ENCODE measurements at places on chromosomes 5 and 9.

- peak overlapping the region; percentile 38 for H3K27ac ChIP-seq
- H3K4me3 ChIP-seq, result no peak overlapping the region
- H3K36me3 ChIP-seq, result peaks cover 15% of the 10 kb centered on the region
- peak; percentile 87 for DNase-seq
These were observed 4.3 kb downstream of the SMIM33 start for GRCh38 chr5:139474890-139475791.

DNA sequence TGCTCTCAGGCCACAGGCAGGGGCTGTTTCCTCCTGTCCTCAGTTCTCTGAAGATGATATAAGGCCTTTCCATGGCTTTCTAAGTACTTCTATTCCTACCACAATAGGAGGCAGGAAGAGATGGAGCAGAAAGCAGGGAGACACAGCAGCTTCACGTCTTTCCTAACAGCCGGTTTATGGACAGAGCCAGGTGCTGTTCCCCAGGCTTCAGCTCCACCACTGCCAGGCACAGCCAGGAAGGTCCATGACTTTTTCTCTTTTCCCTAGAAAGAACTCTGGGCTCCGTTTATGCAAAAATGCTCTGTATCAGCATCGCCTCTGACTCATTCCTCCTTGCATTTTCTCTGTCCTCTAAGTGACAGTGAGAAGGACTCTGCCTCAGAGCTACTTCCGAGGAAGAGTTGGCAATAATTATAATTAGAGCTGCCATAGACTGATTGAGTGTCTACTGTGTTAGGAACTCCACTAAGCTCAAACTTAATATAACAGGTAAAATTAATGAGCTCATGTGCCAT lies 478.5 kb downstream of the RASEF start:
- H3K27ac ChIP-seq, result no peak overlapping the region
- H3K4me3 ChIP-seq, result no peak overlapping the region
- DNase-seq, result peak; percentile 37
- H3K4me1 ChIP-seq, result peaks cover 4% of the 10 kb centered on the region

DNA sequence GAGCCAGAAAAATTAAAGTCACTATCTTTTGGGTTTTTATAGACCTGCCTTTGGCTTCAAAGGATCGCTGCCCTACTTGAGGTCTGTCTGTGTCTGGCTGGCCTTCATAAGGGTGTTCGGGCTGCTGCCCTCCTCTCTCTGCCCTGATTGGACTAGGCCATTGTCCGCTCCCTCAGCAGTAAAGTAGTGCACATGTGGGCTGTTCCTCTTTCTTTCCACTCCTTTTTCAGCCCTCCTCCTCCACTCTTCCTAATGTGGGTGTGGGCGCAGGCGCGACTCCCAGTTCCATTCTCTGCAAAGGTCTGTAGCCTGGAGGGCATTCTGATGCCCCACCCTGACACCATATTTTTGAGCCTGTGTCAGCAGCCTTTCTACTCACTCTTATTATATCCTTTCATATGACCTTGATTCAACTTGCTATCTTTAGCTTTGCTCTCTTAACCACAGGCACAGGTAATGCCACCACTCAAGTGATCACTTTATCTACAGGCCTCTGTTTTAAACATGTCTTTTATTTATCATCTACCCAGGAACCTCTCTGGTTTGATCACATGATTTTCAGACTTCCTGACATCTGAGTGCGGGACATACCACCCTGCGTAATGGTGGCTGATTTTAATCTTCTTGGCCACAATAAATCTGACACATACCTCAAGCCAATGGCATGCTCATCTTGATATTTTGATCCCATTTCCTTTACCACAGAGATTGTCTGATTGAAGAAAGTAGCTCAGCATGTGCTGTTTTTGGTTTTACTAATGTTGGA lies 144.5 kb downstream of the AOPEP start:
- no peaks in the 10 kb centered on the region for H3K27me3 ChIP-seq
- H3K4me3 ChIP-seq, result no peak overlapping the region
- DNase-seq, result no peak
- no peak overlapping the region for H3K27ac ChIP-seq
- H3K36me3 ChIP-seq, result no peaks in the 10 kb centered on the region
- H3K4me1 ChIP-seq, result peaks cover 12% of the 10 kb centered on the region

DNA sequence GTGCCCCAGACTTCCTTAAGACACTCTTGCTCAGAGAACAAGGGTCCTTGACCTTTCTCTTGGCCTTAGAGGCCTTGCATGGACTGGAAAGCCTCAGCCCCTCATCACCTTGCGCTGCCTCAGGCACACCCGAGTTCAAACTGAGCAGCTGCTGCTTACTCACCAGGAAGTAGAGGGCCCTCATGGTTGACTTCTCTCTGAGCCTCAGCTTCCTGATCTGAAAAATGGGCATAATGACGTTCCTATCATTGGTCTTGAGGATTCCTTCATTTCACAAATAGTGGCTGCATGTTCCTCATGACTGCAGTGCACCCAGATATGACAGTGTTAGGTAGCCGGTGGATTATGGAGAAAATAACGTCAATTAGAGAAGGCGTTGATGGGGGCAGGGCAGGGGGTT lies 28.6 kb downstream of the IER5L start:
- H3K27ac ChIP-seq, result no peak overlapping the region
- peaks cover 21% of the 10 kb centered on the region for H3K4me1 ChIP-seq
- DNase-seq, result no peak
- H3K27me3 ChIP-seq, result no peaks in the 10 kb centered on the region

DNA sequence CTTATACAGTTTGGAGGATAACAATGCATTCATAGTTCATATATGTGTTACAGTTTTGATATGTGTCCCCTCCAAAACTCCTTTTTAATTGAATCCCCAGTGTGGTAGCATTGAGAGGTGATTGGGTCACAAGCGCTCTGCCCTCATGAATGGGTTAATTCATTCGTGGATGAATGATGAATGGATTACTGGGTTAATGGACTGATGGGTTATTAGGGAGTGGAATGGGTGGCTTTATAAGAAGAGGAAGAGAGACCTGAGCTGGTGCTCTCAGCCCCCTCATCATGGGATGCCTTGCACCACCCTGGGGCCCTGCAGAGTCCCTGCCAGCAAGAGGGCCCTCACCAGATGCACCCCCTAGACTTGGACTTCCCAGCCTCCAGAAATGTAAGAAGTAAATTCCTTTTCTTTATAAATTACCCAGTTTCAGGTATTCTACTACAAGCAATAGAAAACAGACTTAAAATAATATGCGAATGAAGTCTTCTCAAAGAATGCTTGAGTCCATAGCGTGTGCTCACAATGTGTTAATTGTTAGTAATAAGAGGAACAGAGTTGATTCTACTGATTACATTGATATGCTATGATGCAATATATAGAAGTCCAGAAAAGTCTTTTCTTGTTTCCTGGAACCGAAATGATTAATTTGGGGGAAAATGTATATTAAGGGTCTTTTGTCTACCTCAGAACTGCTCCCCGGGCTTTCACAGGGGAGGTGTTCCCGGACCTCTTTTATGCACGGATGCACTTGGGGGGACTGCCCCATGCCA lies 190.2 kb downstream of the ERCC6L2 start:
- peaks cover 2% of the 10 kb centered on the region for H3K4me1 ChIP-seq
- H3K4me3 ChIP-seq, result no peak overlapping the region
- H3K27me3 ChIP-seq, result peaks cover 9% of the 10 kb centered on the region
- no peaks in the 10 kb centered on the region for H3K36me3 ChIP-seq
- H3K27ac ChIP-seq, result no peak overlapping the region

- no peak overlapping the region for H3K4me3 ChIP-seq
- H3K36me3 ChIP-seq, result no peaks in the 10 kb centered on the region
- H3K4me1 ChIP-seq, result peaks cover 12% of the 10 kb centered on the region
- H3K27me3 ChIP-seq, result no peaks in the 10 kb centered on the region
- H3K27ac ChIP-seq, result no peak overlapping the region
These were observed 204.2 kb downstream of the ARHGAP26 start for GRCh38 chr5:142974409-142974808.

GRCh38 chr5:141806626-141807025 lies 71.6 kb downstream of the PCDH1 start:
- no peaks in the 10 kb centered on the region for H3K36me3 ChIP-seq
- H3K4me1 ChIP-seq, result no peaks in the 10 kb centered on the region
- no peak overlapping the region for H3K27ac ChIP-seq
- H3K4me3 ChIP-seq, result no peak overlapping the region

DNA sequence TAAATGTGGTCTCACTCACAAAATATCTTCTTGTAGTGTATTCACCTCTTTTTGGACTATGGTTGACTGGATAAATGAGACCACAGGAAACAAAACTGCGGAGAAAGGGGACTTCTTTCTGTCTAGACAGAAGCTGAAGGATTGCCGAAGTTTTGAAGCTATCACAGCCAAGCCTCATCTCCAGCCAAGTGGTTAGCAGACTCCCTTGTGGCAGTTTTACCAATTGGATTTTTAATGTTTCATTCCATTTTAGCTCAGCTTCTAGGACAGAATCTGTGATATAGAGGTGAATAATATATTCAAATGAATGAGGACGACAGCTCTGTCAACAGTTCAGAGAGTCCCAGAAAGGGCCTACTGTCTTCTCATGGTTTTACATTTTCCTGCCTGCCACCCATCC lies 215.7 kb upstream of the ZNF608 start:
- H3K36me3 ChIP-seq, result no peaks in the 10 kb centered on the region
- H3K27me3 ChIP-seq, result no peaks in the 10 kb centered on the region
- DNase-seq, result no peak
- H3K4me3 ChIP-seq, result no peak overlapping the region
- H3K27ac ChIP-seq, result no peak overlapping the region

- peak; percentile 61 for DNase-seq
- peaks cover 23% of the 10 kb centered on the region for H3K4me1 ChIP-seq
- H3K36me3 ChIP-seq, result no peaks in the 10 kb centered on the region
- peak overlapping the region; percentile 99 for H3K27ac ChIP-seq
- H3K27me3 ChIP-seq, result no peaks in the 10 kb centered on the region
These were observed 57.2 kb downstream of the ITGA1 start for GRCh38 chr5:52844885-52845284.

- H3K27me3 ChIP-seq, result peaks cover 79% of the 10 kb centered on the region
- H3K27ac ChIP-seq, result no peak overlapping the region
- H3K36me3 ChIP-seq, result no peaks in the 10 kb centered on the region
- no peaks in the 10 kb centered on the region for H3K4me1 ChIP-seq
- no peak overlapping the region for H3K4me3 ChIP-seq
These were observed 626 bp downstream of the PSD2 start for GRCh38 chr5:139796061-139796806.

GRCh38 chr9:94096819-94097577 lies 12.7 kb downstream of the PTPDC1 start:
- no peak overlapping the region for H3K27ac ChIP-seq
- no peaks in the 10 kb centered on the region for H3K36me3 ChIP-seq
- no peaks in the 10 kb centered on the region for H3K27me3 ChIP-seq
- peak; percentile 33 for DNase-seq

GRCh38 chr9:70260007-70260443 lies 1.2 kb downstream of the SMC5 start:
- no peak for DNase-seq
- peak overlapping the region; percentile 89 for H3K27ac ChIP-seq
- H3K27me3 ChIP-seq, result no peaks in the 10 kb centered on the region
- peak overlapping the region; percentile 75 for H3K4me3 ChIP-seq
- H3K36me3 ChIP-seq, result peaks cover 17% of the 10 kb centered on the region

DNA sequence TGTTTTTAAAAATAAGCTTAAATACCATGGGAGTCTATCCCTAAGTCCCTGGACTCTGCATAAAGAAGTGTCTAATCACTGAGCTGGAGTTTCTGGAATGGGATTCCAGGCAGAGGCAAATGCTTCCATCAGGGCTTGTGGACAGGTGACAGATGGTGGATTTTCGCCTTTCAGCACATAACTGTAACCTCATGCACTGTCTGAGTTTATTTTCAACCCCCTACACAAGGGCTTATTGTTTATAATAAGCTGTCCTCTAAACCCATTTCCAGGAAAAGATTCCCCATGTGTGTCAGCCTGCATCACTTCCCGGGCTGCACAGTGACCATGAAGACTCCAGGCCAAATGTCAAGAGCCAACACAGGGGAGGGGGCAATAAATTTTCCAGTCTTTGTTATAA lies 264.0 kb downstream of the PIK3R1 start:
- no peak overlapping the region for H3K27ac ChIP-seq
- H3K27me3 ChIP-seq, result no peaks in the 10 kb centered on the region
- H3K36me3 ChIP-seq, result no peaks in the 10 kb centered on the region

DNA sequence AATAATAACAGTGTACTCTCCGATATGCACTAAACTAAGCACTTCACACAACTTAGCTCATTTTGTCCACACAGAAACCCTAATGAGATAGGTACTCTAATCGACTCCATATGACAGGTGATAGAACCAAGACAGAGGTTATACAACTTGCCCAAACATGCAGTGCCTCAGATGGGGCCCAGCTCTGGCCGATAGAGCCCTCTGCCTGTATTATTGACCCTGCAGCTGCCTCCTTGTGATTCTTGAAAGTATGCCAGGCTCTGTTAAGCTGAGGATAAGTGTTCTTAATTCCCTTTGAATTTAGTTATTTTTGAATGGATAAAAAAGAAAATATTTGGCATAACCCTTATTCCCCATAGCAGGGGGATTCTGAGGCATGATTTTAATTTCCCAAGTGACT lies 78.5 kb downstream of the HMHB1 start:
- no peak for DNase-seq
- peaks cover 17% of the 10 kb centered on the region for H3K4me1 ChIP-seq
- no peak overlapping the region for H3K27ac ChIP-seq
- H3K27me3 ChIP-seq, result no peaks in the 10 kb centered on the region

- H3K27me3 ChIP-seq, result peaks cover 3% of the 10 kb centered on the region
- H3K36me3 ChIP-seq, result no peaks in the 10 kb centered on the region
- DNase-seq, result peak; percentile 92
- H3K27ac ChIP-seq, result peak overlapping the region; percentile 81
- H3K4me3 ChIP-seq, result no peak overlapping the region
These were observed 101.8 kb downstream of the FGF18 start for GRCh38 chr5:171521219-171521633.

GRCh38 chr5:95591490-95591901 lies 28.4 kb upstream of the GPR150 start:
- no peak overlapping the region for H3K4me3 ChIP-seq
- H3K36me3 ChIP-seq, result no peaks in the 10 kb centered on the region
- H3K27ac ChIP-seq, result no peak overlapping the region
- DNase-seq, result peak; percentile 91
- H3K27me3 ChIP-seq, result no peaks in the 10 kb centered on the region

GRCh38 chr9:13860946-13861640 lies 452.8 kb downstream of the NFIB start:
- no peak overlapping the region for H3K27ac ChIP-seq
- no peaks in the 10 kb centered on the region for H3K4me1 ChIP-seq
- H3K36me3 ChIP-seq, result no peaks in the 10 kb centered on the region
- DNase-seq, result no peak

DNA sequence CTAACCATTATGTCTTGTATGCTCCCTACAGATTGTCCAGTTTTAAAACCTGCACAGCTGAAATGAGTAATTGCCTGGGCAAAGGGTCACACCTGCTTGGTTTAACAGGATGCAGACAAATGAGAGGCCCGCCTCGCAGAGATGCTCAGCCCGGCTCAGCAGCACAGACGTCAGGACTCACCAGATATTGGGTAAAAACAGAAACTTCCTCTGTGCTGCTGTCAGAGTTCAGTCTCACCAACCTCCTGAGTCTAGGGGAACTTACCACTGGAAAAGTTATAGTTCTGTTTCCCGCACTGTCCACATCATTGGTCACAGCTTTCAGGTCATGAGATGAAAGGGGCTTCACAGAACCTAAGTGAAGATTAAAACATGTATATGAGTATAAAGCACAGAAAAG lies 152.5 kb downstream of the ESM1 start:
- no peaks in the 10 kb centered on the region for H3K36me3 ChIP-seq
- peak overlapping the region; percentile 72 for H3K27ac ChIP-seq
- H3K27me3 ChIP-seq, result no peaks in the 10 kb centered on the region

GRCh38 chr9:77166193-77166592 lies 11.1 kb upstream of the VPS13A start:
- no peak overlapping the region for H3K4me3 ChIP-seq
- peaks cover 2% of the 10 kb centered on the region for H3K27me3 ChIP-seq
- H3K4me1 ChIP-seq, result peaks cover 4% of the 10 kb centered on the region
- no peaks in the 10 kb centered on the region for H3K36me3 ChIP-seq
- no peak for DNase-seq
- no peak overlapping the region for H3K27ac ChIP-seq
